Thoracic aorta (tissue), 2 donors: ENCODE measurements at places on chromosomes 16 and 17.

GRCh38 chr17:30291543-30292285 lies at the start of gene BLMH:
Gene BLMH, minus strand, starts transcription at chr17:30291944. Its CDS starts 125 bp downstream, at chr17:30291819.
- peak; percentile 9 for DNase-seq

GRCh38 chr16:65667011-65667578 lies 545.2 kb upstream of the CDH11 start:
- DNase-seq: no peak

DNA sequence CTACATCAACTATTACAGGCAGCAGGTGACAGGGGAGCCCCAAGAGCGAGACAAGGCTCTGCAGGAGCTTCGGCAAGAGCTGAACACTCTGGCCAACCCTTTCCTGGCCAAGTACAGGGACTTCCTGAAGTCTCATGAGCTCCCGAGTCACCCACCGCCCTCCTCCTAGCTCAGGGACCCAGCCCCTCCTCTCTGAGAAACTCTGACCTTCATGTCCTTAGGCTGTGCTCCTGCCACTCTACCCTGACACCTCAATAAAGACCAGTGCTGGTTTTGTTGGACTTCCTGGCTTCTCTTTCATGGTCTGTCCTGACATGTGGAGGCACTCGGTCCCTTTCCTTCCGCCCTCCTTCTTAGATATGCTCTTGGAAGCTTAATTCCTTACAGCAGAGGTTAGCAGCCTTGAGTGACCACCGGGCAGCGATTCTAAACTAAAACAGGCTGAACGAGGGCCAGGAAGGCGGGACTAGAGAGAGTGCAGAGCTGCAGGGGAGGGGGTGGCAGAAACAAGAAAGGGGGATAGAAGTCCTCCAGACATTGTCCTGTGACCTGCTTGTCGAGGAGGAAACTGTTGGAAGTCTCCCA lies 915 bp downstream of the AHSP start:
- DNase-seq: no peak

DNA sequence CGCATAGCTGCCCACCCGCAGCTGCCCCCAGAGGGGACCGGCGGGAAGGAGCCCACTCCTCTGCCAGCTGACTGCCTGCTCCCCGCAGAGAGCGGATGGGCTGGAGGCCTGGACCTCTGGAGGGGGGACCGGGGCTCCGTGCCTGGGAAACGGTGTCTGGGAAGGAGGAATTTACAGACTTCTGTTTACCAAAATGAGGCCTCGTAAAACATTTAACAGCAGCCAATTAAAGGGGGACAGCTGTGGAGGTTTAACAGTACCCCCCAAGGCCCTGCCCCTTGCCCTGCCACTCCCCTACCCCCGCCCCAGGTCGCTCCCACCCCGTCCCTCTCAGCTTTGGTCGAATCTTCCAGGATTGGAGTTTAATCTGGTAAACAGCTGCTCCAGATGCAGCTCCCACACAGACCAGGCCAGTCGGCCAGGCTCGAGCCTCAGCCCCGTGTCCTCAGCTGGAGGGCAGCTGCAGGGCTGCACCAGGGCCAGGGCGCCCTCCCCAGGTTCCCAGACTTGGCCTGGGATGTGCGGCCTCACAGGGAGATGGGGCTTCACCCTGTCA lies 41.1 kb downstream of the BAHCC1 start:
- DNase-seq: no peak

DNA sequence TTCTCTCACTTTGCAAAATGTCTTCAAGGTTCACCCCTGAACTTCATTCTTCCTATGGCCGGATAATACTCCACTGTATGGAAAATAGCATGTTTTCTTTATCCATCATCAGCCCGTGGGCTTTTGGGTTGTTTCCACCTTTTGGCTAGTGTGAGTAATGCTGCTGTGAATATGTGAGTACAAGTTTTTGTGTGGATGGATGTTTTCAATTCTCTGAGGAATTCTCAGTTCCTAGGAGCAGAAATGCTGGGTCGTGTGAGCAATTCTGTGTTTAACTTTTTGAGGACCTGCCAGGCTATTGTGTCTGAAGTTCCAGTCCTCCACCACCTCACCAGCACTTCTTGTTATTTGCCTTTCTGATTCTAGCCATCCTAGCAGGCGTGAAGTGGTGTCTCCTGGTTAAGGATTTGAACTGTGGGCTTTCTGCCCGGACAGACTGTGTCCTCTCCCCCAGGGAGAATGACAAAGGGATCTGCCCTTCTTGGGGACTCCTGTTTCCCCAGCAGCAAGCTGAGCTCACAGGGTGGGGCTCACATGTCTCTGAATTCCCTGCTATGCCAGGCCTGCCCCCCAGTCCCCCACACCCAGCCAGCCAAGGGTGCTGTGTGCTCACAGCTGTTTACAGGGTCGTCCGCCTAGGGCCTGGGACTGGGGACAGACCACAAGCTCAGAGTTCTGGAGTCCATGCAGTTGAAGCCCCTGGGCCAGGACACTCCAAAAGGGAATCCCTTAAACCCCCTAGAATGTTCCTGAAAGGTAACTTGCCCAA lies 92.2 kb upstream of the CIBAR2 start:
- no peak for DNase-seq

DNA sequence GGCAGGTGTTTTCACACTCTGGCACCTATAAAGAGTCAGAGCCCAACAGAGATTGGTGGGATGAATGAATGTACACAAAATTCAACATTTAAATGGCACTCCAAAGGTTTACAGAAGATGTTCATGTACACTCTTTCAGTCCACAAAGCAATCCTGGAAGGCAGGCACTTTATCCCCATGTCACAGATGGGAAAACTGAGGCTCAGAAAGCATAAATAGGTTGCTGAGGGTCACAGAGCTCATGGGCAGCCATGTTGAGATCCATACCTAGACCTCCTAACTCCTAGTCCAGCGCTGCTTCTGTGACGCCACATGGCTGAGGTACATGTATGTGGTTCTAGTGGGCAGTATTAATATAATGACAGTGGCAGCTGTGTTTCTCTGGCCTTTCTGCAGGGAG lies 157.7 kb upstream of the LHX1 start:
- DNase-seq: no peak

DNA sequence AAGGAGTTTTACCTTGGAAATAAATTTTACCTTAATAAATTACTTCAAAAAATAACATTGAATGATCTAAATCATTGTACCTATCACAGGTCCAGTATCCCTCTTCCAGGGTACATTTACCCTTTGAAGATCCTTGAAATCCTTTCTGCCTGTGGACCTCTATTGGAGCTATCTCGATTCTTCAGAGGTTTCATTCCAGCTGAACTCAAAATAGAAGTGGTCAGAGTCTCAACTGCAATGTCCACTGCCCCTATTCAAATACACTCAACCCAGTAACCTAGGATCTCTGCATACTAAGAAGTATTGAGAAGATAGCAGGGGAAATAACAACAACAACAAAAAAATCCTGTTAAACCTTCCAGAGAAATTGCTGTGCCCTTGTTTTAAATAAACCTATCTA lies 9.3 kb downstream of the ABCA5 start:
- DNase-seq: no peak

DNA sequence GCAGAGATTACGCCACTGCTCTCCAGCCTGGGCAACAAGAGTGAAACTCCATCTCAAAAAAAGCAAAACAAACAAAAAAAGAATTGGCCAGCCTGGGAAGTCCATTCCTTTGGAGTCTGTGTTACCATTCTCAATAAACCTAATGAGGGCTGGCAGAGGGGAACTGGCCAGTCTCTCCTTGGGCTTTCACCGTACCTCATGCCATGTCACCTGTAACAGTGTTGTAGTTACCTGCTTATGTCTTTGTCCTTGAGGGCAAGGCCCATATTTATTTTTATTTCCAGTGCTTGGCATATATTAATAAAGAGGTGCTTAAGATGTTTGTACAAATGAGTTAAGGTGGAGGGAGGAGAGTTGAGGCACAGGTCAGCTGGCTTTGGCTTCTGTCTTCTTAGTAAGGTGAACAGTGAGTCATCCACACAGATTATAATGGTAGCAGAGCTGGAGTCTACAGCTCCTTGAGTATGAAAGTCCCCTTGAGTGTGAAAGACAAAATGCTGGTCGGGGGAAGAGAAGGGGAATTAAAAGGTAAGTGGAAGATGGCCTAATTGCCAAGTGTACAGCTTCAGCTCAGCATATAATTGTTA lies 8.4 kb downstream of the C1QBP start:
- DNase-seq: no peak

DNA sequence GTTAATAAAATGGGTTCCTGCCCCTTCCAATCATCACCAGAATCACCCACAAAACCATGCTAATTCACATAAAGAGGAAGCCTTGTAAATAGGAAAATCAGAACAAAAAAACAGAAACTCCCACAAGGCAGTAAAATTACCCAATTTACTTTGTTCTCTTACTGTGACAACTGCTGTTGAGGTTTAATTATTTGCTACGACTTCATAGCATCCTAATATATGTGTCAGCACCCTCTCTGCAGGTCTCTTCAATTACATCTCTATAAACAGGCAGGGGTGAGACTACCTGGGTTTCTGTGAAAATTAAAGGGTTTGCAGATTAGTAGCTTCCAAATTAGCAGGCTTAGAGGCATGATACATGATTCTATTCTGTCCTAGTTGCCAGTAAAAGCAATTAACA lies 2.7 kb downstream of the WDR59 start:
- DNase-seq: no peak

DNA sequence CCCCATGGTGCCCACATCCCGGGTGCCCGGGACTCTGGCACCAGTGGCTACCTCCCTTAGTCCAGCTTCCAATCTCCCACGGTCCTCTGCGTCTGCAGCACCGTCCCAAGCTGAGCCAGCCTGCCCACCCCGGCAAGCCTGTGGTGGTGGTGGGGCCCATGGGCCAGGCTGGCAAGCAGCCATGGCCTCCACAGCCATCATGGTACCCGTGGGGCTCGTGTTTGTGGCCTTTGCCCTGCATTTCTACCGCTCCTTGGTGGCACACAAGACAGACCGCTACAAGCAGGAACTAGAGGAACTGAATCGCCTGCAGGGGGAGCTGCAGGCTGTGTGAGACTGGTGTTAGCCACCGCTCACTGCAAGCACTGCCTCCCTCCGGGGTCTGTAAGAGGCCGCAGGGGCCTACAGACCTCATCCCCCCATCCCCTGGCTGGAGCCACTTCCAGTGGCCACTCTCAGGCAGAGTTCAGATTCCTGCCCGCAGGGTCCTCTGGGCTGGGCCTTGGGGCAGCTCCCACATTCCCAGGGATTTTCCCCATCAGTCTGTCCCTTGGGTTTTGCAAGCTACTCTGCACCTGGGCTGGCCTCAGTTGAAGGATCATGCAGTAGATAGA lies 3.9 kb upstream of the SETD1A start:
- DNase-seq: no peak

- no peak for DNase-seq
Observed at GRCh38 chr17:8337802-8338752, 1.6 kb upstream of the ODF4 start.

DNA sequence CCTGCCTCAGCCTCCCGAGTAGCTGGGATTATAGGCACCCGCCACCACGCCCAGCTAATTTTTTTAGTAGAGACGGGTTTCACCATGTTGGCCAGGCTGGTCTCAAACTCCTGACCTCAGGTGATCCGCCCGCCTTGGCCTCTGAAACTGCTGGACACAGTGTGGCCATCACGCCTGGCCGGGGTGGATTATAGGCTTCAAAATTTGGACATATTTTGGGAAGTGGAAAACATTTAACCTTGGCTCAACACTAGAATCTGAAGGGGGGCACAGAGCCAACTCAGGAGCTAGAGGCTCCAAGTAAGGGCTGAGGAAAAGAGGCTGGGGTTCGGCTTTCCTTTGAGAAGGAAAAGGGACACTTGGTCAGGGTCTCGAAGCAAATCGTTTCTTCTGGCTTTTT lies 2.2 kb upstream of the CDK5R1 start:
- DNase-seq: no peak

DNA sequence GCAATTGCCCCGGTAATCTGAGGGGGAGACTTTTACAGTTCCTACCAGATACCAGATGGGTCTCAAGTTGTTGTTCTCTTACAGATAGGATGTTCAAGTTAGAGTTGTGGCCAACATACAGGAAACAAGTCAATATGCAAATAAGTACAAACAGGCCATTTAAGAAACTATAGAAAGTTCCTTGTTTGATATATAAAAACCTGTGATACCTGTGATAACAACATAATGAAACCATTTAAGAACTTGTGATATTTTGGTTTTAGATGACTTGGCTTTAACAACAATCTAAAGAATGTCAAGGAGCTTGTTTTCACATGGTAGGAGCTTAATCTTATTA lies 16.8 kb downstream of the CDR2 start:
- DNase-seq: no peak

DNA sequence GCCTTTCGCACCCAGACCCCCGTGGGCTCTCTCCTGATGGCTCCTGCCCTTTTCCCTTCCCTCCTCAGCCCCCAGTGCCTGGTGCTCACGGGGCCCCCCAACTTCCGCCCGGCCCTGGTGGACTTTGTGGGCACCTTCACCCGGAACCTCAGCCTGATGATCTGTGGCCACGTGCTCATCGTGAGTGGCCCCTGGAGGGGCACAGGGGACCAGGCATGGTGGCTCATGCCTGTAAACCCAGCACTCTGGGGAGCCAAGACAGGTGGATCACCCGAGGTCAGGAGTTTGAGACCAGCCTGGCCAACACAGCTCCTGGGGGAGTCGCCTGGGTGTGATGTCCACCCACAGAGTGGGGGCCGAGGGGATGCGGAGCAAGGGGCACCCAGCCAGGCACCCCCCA lies 21.3 kb downstream of the SLC12A3 start:
- DNase-seq: no peak

- DNase-seq: no peak
Observed at GRCh38 chr17:66373944-66374817, 71.8 kb downstream of the PRKCA start.

- DNase-seq: no peak
Observed at GRCh38 chr16:46885960-46886763, 2.0 kb downstream of the GPT2 start.

DNA sequence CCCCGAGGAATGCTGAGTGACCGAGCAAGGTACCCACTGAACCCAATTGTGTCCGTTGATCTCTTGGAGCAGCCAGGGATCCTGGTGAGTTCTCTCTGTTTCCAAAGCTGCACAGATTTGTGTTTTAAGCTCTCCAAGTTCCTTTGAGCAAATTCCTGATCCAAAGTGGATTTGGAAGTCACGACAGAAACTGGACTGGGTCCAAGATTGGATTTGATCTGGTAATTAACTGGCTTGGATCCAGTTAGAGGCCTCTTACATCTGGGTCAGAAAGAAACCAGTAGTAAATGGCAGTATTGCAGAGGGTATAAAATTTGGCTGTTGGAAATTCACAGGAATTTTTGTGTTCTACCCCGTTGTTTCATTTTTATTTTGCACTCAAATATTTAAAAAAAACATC lies 119.5 kb downstream of the PMP22 start:
- DNase-seq: no peak

- DNase-seq: no peak
Observed at GRCh38 chr16:75224306-75225082, 5.7 kb downstream of the CTRB1 start.

GRCh38 chr17:27354491-27355081 lies 60.7 kb downstream of the WSB1 start:
- no peak for DNase-seq

GRCh38 chr17:21540502-21540901 lies 151.8 kb upstream of the KCNJ18 start:
- DNase-seq: no peak
